ENCODE measurements at places on chromosomes 6 and 20.

GRCh38 chr6:125859727-125860126, 69.0 kb downstream of the NCOA7 start:
- DNase-seq: no peak

- DNase-seq: no peak
These were observed 185.3 kb upstream of the AGPAT4 start for GRCh38 chr6:161459008-161459615.

GRCh38 chr6:46862381-46862780, 59.4 kb downstream of the ADGRF5 start:
- DNase-seq: no peak

GRCh38 chr6:131368198-131368911, 204.7 kb upstream of the ARG1 start:
- DNase-seq: no peak

GRCh38 chr6:155710704-155711103, 255.1 kb upstream of the NOX3 start:
- no peak for DNase-seq

DNA sequence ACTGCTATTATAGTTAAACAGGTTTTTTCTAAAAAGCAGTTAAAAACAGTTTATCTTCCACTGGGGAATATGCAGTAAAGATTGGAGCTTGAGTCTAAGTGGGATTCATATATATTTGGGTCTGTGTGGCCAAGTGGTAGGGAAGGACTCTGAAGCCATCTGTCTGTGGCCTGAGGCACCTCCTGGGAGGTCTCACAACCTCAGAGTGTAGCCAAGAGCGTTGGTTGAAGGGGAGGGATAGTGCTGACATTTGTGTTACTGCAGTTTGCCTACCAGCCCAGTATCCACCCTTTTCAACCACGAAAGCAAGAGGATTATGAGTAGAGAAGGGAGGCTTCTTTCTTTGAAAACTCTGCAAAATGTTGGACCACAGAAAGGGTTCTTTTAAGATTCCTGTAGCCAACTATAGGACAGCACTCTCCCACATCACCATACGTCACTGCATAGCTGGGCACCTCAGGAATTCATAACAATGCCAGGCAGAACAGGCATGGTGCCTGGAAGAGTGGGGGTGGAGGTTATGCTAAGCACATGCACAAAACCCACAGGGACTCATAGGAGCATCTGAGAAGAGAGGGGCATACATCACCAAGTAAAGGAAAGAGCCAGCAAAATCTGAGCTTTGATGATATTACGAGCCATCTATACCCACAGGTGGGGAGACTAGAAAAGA, 90.5 kb upstream of the HEY2 start:
- DNase-seq: no peak

DNA sequence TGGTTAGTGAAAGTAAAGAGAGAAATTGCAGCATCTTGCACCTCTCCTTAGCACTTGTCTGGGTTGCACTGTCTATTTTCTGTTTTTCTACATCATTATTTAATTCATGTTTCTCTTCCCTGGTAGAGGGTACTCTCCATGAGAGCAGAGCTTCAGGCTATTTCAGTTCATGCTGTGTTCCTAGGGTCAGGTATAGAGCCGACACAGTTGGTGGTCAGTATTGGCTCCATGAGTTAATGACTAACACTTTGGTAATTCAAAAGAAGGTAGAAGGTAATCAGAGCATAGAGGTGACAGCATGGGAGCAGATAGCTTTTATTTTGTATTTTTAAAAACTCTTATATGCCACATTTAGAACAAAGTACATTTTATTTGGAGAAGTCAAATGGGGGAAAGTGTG, 42.7 kb downstream of the RIMS1 start:
- DNase-seq: no peak
